ENCODE measurements at places on chromosomes 11 and 22. TPM values are rescaled to one million over a fixed set of nuclear protein-coding genes. Genes with fewer than 3 reads are reported as not detected.

DMC1 gene
- 4.1 TPM for total RNA-seq

KLHL35 gene
- 28.5 TPM for total RNA-seq

MOGAT2 gene
- total RNA-seq = not detected

RAB36 gene
- total RNA-seq = 5.9 TPM

RPLP2 gene
- 227 TPM for total RNA-seq

- no peak for DNase-seq
Observed at GRCh38 chr11:12585861-12586260, 88.4 kb upstream of the TEAD1 start.

DNA sequence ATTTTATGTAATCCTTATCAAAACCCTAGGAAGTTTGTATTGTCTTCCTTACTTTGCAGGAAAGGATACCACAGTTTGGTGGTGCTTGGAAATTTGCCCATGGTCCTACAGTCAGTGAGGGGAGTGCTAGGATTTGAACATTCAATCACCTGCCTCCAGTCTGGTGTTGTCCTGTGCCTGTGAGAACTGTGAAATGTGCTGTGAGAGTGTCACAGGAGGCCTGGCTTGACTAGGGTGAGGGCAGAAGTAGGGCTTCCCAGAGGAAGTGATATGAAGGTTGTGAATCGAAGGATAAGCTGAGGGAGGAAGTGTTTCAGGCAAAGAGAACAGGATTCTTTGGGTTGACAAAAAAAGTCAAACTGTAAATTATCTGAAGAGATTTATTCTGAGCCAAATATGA is 424.4 kb downstream of the TMEM135 start:
- no peak for DNase-seq

- DNase-seq = no peak
Observed at GRCh38 chr22:37887584-37888378, 18.3 kb upstream of the MICALL1 start.

DNA sequence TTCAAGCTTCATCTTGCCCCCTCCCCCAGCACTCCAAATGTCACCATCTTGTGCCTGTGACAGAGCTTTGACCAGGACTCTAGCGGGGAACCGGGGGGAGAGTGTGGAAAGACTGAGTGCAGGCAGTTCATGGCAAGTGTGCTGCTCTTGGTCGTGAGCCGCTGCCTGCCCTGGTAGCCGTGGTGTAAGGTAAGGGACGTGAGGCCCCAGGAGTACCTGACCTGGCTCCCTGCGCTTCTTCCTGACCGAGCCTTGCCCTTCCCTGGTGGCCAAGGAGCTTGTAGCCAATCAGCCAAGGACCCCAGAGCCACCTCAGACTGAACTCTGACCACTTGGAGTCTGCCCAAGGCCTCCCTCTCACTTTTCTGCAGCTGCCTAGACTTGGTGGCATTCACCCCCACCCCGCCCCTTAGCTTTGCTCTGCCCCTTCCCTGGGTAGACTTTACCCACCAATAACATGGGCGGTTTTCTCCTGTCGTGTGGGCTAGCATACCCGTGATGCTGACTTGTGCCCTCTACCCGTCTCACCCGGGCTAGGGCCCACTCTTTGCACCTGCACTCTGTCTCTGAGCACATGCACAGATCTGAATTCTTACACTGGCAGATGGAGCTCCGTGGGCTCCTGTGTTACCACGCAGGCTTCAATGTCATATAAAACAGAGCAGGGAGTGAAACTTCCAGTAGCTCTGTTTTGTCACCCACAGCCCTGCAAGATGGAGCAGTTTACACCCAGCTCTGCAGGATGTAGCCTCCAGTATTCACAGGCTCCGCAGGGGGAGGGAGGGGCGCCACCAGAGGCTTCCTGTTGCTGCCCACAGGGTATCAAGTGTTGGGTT is 1.5 kb downstream of the DGKZ start:
- DNase-seq = no peak
